ENCODE measurements at places on chromosomes 1 and 21.

DNA sequence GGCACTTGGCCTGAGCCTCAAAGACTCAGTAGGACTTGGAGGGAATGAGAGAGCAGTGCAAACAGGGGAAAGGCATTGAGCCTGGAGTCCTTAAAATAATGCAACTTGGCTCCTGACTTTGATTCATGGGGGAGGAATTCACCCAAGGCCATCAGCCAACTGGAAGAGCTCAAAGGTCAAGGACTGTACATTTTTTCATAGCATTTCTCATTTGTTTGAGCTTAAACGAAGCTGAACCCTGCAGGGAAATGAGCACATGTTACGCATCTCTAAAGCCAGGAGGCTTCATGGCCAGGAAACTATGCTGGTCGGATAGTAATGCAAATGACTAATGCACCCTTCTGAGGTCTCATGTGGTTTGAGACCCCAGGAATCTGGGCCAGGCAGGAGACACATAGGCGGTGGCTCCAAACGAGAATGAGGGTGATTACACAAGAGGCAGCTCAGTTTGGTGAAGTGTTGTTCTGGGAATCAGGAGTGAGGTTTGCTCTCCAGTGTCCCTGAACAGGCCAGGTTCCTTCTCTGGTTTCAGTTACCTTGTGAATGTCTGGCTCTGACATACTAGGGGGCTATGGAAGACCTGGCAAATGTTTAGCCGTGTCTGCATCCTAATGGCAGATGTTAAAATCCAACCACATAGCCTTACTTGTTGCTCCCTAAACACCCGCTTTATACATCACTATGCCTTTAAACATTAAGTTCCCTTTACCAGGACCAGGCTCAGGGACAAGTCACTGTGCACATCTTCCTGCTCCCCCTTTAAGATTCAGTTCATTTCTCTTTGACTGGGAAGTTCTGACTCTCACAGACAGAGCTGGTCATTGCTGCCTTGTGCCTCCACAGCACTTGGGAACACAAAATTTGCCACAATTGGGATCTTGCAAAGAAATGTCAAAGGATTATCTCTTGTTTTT is 503.9 kb upstream of the USP24 start:
- peak; percentile 93 for DNase-seq

DNA sequence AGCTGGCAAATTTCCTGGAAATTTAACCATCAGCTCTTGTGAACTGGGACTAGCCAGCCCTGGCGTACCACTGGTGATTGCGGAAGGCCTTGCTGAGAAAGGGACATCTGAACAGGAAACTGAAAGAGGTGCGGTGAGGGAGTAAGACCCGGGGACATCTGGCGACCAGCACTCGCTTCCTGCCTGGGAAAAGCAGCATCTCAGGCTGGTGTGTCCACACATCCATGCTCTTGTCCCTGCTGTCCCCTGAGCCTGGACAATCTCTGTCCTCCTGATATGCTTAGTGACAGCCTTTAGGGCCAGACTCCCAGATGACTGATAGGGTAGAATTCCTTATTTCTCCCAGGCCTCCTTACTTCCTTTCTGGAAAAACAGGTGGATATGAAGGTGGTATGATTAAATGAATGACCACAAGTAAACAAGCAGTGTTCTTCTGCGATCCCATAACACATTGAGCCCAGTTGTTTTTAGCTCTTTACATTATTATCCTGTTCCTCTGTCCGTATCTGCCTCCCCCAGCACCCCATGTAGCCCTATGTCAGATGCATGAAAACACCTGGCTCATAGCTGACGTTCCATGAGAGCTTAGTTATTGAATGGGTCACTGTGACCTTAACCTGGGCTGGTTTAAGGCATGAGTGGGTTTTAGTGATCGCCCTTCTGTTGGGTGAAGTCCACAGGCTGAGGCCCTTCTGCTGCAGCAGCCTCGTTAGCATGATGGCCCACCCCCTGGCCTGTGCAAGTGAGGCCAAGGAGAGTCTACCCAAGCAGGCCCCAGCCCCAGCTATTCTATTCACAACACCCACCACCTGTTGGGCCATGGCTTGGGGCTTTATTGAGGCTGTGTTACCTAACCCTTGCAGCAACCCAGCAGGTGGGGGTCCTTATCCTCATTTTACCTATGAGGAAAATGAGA is 76.1 kb upstream of the GADD45A start:
- no peak for DNase-seq

DNA sequence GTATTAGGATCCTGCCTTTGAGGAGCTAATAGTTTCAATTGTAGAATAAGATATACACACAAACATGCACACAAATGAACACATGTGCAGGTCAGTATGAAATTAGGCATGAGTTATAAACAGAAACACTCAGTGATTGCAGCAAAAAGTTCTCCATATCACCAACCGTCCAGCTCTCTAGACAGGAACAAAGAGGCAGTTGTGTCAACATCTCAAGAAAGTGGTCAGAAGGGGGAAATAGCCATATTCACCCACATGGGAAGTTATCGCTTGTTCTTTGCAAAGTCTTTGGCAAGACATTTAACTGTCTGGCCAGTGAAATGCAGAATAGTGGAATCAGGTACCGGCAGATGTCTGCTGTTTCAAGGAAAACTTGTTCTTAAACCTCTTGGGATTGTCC is 29.4 kb upstream of the PIGC start:
- DNase-seq: no peak

DNA sequence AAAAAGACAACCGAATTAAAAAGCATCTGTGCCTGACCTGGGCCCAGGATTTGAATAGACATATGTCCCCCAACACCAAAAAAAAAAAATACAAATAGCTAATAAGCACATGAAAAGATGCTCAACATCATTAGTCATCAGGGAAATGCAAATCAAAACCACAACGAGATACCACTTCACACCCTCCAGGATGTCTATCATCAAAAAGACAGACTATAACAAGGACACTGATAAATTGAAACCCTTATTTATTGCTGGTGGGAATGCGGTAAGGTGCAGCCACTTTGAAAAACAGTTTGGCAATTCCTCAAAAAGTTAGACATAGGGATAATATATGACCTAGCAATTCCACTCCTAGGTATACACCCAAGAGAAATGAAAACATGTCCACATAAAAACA is 72.3 kb upstream of the CAMK1G start:
- DNase-seq: no peak

DNA sequence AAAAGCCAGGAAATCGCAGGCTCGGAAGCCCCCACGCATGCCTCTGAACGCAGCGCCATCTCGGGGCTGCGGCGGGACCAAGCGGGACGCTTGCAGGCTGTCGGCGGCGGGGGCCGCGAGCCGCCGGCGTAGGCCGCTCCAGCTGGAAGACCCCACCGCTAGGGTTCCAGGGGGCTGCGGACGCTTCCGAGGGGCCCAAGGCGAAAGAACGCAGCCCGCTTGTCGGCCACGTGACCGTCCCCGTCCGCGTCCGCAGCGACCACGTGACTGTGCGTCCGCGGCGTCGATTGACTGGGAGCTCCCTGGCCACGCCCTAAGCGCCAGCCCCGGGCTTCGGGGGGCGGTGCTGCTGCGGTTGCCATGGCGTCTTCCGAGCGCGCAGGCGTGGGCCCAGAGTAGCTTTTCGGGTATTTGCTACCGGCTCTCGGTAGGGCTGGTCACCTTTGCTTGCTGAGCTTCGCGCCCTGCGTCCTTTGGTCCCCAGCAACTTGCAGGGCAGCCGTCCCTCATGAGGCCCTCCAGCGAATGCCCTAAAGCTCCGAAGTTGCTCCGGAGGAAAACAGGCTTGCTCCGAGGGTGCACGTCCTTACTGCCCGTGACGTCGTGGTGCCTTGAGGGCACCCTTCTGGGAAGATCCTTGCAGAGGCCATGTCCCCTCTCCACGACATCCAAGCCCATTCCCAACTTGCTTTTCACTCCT is 197.2 kb downstream of the DYRK1A start:
- DNase-seq: peak; percentile 96

DNA sequence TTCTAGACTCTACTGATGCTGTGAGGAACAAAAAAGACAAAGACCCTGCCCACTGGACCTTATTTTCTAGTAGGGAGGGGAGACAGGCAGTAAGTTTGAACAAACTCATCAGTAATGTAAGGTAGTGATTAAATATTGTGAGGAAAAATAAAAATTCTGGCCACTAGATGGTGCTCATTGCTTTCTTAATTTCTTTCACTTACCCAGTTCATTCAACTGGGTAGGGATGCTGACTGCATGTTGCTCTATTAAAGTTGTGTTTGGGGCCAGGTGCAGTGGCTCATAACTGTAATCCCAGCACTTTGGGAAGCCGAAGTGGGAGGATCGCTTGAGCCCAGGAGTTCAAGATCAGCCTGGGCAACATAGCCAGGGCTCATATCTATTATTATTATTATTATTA is 6.3 kb upstream of the KYAT3 start:
- no peak for DNase-seq

GRCh38 chr1:218983848-218984247 is 189.8 kb upstream of the LYPLAL1 start:
- no peak for DNase-seq

GRCh38 chr1:47208374-47208850 is 18.6 kb upstream of the PDZK1IP1 start:
- peak; percentile 32 for DNase-seq

- no peak for DNase-seq
Measured at GRCh38 chr1:19476450-19477190, 8.7 kb downstream of the CAPZB start.

DNA sequence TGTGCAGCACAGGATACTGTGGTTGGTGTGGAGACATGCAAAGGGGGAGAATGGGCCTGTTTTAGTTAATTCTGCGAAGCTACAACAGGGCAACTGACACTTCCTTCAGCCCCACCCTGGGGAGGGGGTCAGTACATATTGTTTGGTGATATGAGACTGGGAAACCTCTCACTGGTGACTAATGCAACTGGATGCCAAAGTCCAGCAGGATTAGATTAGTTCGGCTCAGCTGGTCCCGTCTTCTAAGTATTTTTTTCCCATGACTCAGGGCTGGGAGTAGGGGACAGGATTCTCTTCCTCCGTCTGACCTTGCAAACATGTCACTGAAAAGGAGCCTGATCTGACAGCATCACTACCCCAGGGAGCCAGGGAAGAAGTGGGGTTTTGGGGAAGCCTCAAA is 43.0 kb downstream of the PLXNA2 start:
- DNase-seq: no peak
